ENCODE measurements at places on chromosomes 1 and 21.
A peak's percentile ranks its signal among the peaks of the same experiment; 100 is the strongest.

DNA sequence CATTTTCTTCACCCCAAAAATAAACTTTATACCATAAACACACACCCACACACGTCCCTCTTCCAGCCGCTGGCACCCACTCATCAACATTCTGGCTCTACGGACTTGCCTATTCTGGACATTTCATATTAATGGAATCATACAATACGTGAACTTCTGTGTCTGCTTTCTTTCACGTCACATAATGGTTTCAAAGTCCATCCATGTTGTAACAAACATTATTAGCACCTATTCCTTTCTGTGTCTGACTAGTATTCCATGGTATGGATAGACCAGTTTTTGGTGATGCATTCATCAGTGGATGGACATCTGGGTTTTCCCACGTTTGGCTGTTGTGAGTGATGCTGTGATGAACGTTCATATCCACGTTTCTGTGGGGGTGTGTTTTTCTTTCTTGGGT is 323.2 kb downstream of the KIF26B start:
- no peak for DNase-seq

DNA sequence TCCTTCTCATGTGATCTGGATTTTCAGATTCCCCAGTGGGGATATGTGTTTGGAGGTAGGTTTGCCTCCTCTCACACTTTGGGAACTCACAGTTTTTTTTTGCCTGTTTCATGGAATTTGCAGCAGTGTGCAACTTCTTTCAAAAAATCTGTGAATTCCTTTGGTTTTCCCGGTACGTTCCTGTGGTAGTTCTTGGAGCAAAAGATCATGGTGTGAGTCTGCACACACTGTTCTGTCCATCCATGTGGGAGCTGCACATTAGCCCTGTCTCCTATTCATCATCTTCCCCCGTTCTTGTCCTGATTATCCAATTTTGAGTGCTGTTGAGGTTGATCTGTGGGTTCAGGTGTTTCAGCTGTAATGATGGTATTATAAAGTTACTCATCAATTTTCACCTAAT is 30.3 kb upstream of the TACSTD2 start:
- no peak for DNase-seq

- DNase-seq, result no peak
Measured at GRCh38 chr21:22552390-22552789, 1554.2 kb downstream of the NCAM2 start.

- DNase-seq, result no peak
Measured at GRCh38 chr1:20551945-20552727, at the start of gene FAM43B. Gene FAM43B (plus strand): TSS chr1:20552573. CDS start chr1:20552974, 401 bp downstream.

- DNase-seq, result no peak
Measured at GRCh38 chr1:35288761-35289160, 20.3 kb downstream of the ZMYM4 start.

DNA sequence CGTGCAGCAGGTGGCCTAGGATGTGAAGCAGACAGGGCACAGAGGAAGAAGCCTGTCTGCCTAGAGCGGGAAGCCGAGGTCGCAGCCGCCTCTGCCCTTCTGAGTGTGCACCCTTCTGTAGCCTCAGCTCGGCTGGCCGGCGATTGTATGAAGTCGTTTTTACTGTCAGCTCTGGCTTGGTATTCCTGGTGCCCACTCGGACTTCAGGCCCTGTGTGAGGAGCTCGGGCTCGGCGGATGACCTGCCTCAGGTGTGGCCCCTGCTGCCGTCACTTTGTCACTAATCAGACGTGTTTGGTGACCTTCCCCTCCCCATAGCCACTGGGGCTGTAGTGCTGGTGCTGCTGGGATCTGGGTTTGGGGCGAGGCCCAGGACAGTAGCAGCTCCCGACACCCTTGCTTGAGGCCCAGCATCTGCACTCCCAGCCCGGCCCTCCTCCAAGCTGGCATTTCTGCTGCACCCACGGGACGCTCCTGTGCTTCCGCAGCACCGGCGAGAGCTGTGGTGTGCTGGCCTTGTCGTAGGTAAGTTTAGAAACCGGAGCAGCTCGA is 18.1 kb downstream of the SLX9 start:
- DNase-seq, result no peak

- DNase-seq, result no peak
Measured at GRCh38 chr1:1061682-1062345, 12.3 kb downstream of the RNF223 start.

GRCh38 chr1:54850737-54851136 is 36.3 kb downstream of the DHCR24 start:
- DNase-seq, result no peak

DNA sequence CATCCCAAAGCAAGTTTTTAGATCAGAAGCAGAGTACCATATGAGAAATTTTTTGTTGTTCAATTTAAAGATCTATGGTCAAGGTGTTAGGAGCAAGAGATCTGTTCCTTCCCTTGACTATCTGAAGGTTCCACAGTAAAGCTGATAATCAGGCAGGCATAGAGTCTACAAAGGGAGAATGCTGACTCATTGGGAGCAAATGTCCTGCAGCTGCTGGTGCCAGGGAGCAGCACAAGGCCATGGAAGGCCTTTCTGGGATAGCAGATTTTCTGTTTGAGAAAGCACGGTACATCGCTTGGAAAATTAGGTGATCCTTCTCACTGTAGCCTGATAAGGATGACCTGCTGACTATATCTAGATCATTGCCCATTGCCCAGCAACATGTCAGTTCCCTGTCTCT is 210.1 kb upstream of the C1orf87 start:
- no peak for DNase-seq

GRCh38 chr1:37998089-37998808 is 7.1 kb downstream of the FHL3 start:
- no peak for DNase-seq

DNA sequence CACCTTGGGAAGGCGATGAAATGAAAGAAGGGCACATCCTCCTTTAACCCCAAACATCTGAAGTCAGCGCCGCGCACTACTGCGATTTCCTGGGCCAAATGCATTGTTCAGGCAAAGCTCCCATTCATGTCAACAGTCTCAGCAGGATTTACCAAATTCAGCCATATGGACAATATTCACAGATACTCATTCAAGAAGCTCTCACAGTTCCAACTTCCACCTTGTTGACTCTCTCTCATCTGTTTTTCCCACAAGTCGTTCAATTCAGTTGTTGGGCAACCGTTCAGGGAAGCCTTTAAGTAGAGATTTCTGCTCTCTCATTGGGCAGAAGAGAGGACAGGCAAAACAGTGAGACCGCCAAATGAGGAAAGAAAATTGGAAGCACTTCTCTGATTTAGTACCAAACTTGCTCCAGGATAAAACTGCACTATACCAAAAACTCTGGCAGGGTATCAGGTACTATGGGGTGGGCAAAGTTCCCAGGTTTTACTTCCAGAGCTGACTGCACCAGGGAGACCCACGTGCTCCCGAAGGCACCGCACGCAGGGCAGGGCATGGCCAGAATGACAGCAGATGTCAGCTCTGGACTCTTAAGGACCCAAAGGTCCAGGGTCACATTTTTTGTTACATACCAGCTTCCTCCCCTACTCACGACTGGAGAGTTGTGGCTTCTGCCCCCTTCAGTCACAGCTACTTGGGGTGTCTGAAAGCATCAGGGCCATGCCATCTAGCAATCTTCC is 668.8 kb downstream of the KIF26B start:
- DNase-seq, result peak; percentile 72

DNA sequence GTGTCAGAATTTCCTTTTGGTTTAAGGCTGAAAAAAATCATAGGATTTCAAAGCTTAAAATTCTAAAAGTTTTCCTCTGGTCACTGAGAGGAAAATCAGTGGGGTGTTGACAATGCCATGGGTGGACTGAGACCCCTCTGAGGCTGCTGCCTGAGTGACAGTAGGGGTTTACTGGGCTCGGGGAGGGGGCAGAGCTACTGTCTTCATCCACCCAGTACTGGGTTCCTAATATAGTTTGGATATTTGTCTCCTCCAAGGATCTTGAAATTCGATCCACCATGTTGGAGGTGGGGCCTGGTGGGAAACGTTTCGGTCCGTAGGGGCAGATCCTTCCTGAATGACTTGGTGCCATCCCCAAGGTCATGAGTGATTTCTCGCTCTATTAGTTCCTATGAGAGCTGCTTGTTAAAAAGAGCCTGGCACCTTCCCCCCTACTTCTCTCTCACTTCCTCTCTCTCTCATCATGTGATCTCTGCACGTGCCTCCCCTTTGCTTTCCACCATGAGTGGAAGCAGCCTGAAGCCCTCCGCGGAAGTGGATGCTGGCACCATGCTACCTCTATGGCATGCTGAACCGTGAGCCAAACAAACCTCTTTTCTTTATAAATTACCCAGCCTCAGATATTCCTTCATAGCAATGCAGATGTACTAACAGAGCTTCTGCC is 72.3 kb downstream of the MAP10 start:
- DNase-seq, result no peak

GRCh38 chr1:248862998-248863881 is 4.4 kb upstream of the ZNF692 start:
- DNase-seq, result peak; percentile 70

DNA sequence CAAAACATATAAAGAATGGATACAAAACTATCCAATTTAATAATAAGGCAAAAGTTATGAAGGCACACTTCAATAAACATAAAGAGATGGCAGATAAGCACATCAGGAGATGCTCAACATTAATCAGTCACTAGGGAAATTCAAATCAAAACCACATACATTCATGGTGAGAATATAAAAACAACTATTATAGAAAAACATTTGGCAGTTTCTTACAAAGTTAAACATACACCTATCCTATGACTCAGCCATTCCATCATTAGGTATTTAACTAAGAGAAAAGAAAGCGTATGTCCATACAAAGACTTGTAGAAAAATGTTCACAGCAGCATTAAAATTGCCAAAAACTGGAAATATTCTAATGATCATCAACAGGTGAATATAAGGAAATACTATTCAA is 44.3 kb downstream of the KIFAP3 start:
- DNase-seq, result no peak

- DNase-seq, result no peak
Measured at GRCh38 chr21:32061729-32062128, 188.9 kb downstream of the HUNK start.

DNA sequence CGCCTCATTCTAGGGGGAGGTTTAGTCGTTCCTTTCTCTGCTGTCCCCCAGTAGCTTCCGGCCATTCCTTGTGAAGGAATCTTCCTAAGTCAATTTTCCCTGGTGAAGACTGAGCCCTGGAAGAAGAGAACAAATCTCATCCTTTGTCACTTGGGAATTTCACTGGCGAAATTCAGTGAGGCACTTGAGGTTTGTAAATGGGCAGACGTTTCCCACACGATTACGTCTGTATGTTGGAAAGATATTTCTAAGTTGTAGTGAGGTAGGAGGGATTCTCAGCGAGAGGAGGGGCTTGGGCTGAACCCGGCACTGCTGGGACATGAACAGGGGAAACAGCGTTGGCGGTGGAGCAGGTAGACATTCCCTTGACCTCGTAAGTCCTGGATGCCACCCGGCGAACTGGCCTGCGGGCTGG is 47.2 kb downstream of the GALNT2 start:
- no peak for DNase-seq

- DNase-seq, result peak; percentile 22
Measured at GRCh38 chr1:204583909-204584632, 67.9 kb downstream of the MDM4 start.

- no peak for DNase-seq
Measured at GRCh38 chr1:228408041-228408868, 1.6 kb upstream of the TRIM11 start.

DNA sequence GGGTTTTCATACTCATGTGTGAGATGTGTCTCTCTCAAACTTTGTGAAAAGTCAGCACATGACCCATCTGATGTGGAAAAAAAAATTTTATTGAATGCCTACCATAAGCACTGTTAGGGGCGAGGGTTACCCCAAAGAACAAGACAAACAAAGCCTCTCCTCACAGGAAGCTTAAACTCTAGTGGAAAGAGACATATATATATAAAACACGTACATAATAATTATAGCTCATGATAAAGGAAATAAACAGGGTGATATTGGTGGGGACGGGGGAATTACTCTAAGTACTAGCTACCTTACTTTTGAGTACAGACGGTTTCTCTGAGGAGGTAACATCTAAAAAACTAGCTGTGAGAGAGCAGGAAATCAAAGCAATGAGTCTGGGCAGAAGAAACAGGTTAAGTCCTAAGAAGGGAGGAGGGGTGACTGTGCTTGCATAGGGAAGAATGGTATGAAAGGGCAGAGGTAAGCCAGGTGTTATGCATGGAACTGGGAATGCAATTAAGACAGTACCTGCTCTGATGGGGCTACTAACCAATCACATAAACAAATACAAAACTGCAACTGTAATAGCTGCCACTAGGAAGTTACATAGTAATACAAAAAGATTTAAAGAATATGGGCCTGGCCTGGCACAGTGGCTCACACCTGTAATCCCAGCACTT is 4.5 kb downstream of the LIN9 start:
- no peak for DNase-seq

GRCh38 chr1:22509815-22510214 is 53.5 kb upstream of the EPHA8 start:
- DNase-seq, result no peak

DNA sequence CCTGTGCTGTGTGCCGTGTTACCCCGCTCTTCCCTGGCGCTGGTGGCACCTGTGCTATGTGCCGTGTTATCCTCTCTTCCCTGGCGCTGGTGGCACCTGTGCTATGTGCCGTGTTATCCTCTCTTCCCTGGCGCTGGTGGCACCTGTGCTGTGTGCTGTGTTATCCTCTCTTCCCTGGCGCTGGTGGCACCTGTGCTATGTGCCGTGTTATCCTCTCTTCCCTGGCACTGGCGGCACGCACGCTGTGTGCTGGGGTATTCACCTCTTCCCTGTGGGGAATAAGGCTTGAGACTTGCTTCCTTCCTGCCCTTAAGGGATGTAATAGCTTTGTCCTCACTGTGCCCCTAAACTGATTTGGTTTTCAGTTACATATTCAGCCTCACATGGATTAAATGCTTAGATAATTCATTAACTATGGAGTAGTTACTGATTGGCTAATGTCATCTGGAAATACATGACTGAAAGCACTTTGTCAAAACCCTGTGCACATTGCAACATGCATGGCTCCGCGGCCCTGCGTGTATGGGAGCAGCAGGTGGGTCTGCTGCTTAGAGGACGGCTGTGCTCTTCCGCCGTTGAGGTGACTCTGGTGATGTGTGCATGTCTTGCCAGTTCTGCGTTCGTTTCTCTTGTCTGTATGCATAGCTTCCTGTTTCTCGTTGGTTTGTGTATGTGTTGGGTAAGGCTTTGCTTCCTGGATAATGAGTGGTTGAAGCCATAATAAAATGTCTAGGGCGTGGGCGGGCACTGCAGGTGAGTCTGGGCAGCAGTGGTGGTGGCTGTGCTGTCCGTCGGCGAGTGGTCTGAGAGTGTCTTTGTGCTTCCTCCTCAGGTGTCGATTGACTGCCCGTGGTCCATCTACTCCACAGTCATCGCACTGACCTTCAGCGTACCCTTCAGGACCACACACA is 17.9 kb upstream of the PWP2 start:
- no peak for DNase-seq

- no peak for DNase-seq
Measured at GRCh38 chr1:227543283-227544066, 19.9 kb upstream of the ZNF678 start.

DNA sequence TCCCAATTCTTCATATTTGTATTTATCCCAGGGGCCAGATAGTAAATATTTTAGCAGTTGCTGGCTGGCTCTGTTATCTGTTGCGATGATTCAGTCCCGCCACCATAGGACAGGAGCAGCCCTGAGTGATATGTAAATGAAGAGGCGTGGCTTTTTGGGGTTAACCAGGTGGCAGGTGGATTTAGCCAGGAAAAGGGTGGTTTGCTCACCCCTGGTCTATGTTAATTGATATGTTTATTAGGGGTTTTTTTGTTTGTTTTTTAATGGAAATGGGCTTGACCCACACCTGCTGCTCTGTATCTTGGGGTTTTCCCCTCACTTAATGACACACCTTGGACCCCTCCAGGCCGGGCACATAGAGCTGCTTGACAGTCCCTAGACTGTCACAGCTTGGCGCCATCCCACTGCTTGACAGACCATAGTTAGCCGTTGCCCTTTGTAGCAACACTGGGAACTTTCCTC is 62.8 kb downstream of the PIK3CD start:
- DNase-seq, result no peak
